Nephron progenitor cell (in vitro differentiated cells): ENCODE measurements at places on chromosomes 3 and 15.

DNA sequence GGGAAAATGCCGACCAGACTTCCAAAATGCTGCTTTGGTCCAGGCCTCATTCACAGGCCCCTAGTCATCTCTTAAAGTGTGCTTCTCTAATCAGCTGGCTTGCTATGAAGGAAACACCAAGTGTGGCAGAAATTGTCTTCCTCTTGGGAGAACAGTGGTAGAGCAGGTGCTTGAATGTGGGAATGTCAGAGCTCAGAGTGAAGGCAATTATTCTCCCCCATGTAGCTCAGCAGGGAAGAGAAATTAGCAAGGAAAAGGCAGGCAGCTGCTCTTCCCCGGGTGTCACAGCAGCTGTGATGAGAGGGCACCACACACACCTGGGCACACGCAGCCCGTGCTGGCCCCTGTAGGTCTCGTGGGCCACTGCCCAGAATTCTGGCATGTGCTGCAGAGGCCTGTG is 358.5 kb downstream of the WDR72 start:
- no peak for DNase-seq

- no peak for DNase-seq
Observed at GRCh38 chr3:61750766-61751165, 189.4 kb downstream of the PTPRG start.

DNA sequence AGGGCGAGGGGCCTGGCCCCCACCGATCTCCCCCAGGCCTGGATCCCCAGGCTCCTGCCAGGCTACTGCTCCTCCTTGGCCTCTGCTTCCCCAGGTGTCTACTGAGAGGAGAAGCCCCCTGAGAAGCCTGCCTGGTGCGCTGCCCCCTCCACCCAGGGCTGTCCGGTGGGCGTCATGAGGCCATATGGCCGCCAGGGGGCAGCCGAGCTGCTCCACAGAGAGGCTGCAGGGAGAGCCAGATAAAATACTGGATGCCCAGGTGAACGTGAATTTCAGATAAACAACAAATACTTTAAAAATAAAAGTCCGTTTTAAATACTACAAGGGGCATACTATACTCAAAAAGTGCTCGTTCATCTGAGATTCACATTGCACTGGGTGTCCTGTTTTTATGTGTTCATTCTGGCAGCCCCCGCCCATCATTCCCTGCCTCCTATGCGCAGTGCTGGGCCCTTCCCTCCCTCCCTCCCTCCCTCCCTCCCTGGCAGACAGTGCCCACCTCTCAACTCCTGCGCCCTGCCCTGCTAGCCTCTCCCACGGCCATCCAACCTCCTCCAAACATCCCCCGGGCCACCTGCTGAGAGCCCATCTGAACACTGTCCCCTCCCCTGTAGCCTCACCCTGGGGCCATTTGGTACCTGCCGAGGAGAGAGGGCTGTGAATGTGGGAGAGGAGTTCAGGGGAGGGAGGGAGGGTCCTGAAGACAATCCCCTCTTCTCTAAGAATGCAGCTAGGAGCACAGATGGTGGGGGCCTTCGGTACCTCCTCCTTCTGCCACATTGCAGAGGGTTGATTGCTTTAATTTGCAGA is 29.6 kb downstream of the PSTPIP1 start:
- peak; percentile 88 for DNase-seq

- no peak for DNase-seq
Observed at GRCh38 chr3:185537369-185537970, 14.9 kb downstream of the LIPH start.

GRCh38 chr3:64743887-64744243 is 56.1 kb upstream of the ADAMTS9 start:
- DNase-seq = no peak

- no peak for DNase-seq
Observed at GRCh38 chr15:100263031-100263430, 78.7 kb downstream of the ADAMTS17 start.

DNA sequence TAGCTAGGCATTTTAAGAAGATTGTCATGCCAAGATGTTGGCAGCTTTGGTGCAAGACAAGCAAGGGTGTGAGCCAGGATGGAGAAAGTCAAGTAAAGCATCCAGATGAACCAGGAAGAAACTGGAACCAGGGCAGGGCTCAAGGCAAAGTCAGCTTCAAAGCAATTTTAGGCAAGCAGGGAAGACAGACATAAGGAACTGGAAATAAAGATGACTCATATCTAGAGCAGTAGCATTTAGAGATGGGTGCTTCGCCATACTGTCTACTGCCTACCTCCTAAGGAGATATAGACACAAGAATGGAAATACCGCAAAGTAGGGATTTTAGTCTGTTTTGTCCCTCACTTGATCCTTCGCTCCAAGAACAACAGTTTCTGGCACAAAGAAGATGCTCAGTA is 59.9 kb downstream of the RYR3 start:
- no peak for DNase-seq

DNA sequence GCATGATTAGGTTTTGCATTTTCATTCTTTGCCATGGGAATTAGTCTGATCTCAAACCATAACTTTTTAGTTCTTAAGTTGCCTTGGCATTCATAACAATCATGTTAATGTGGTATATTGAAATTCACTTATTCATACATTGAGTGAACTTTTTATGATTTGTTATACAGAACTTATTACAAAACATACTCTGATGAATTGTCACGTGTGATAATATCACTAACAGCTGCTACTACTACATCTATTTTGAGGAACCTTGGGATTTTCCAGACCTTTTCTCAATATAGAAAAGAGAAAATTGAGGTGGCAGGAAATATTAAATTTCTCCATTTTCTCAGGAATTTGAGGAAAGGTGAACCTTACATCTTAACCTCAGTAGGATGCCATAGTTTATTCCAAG is 9.2 kb downstream of the LXN start:
- no peak for DNase-seq

DNA sequence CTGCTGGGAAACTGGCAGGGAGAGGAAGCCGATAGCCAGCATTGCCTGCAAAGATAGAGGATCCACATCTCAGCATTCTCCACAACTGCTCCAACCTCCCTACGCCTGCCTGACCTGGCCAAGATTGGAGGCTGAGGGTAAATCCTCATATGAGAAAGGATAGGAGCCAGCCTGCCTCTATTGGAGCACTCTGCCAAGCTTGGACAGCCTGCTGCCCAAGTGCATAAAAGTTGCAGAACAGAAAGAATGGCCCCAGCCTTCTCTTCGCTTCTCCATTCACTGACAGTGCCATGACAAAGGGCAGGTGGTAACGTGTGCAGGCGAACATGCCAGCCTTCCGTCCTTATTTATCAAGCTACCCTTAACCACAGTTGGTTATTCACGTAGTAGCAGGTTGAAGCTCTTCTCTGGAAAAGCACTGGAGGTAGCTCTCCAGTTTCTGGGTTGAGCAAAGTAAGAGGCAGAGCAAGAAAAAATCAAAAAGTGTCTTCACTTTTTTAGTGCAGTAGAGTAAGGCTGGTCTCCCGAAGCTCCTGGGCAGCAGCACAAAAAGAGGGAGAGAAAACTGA is 4.3 kb downstream of the BMF start:
- no peak for DNase-seq

DNA sequence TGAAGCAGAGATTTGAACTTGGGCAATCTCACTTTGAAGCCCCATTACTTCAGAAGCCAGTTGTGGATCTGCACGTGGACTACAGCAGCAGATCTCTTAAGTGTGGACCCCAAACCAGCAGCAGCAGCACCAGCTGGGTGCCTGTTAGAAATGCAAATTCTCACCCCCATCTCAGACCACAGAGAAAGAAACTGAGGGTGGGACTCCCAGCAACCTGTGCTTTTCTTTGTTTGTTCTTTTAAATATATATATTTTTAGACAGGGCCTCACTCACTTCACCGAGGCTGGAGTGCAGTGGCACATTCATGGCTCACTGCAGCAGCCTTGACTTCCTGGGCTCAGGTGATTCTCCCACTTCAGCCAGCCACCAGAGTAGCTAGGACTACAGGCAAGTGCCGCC is 53.2 kb downstream of the SLTM start:
- DNase-seq = no peak

GRCh38 chr3:152350139-152350538 is 81.4 kb downstream of the MBNL1 start:
- no peak for DNase-seq

GRCh38 chr3:133588035-133588434 is 14.5 kb downstream of the CDV3 start:
- DNase-seq = no peak

GRCh38 chr3:175606650-175607318 is 747.6 kb downstream of the NAALADL2 start:
- DNase-seq = no peak

DNA sequence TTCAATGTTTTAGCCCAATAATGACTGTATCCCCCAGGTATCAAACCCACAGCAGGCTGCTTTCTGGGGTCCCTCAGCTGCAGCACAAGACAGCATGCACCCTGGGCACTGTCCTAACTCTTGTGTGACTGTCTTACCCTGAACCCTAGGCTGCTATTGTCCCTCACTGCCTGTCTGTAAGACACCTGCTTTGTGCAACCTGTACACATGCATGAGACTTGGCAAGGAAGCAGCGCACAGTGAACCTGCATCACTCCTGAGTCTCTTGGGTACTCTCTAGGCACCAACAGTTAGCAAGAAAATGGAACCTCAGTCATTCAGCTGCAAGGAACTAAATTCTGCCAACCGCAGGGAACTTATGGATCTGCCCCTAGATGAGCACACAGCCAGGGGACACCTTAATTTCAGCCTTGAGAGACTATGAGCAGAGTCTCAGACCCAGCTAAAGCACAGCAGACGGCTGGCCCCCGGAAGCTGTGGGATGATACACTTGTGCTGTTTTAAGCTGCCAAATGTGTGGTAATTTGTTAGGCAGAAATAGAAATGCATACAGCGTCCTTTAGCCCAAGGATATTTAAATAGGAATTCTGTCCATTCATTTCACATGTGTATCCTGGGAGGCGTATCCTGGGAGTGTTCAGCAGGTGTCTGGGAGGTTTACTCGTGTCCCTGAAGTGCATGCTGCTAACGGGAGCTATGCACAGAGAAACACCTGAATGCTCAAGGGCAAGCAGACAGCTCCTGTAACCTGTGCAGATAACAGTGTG is 223.8 kb downstream of the KLF13 start:
- DNase-seq = no peak

DNA sequence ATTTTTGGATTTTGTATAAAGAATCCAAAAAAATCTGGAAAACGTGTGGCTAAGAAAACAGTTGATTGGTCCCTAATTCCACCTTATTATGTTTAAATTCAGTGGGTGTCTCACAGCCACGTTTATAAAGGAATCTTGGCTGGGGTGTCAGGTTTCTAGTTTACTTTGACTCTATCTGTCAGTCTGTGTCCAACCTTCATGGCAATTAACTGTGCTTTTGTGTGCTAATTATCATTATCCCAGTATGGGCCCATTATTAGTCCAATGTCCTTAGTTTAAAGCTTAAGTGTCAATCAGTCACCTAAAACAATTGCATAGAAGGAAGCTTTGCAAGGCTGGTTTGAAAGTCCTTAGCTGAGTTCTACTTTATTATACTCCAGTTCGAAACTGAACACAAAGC is 3.7 kb upstream of the CNTN4 start:
- no peak for DNase-seq

- DNase-seq = no peak
Observed at GRCh38 chr3:125357032-125357658, 18.0 kb downstream of the ZNF148 start.

DNA sequence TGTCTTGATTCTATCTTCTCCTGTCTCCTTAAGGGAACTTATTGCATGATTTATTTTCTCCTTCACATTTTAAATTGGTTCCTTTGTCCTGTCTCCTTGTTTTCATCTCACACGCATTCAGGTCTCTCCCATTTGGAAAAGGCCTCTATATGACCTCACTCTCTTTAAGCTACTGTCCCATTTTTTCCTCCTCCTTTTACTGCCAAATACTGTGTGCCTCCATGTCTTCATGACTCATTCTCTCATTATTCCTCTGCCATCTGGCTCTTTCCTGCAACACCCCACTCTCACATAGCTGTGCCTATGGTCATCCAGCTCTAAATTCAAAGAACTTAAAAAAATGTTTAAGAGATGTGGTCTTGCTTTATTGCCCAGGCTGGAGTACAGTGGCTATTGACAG is 48.0 kb downstream of the TYRO3 start:
- DNase-seq = no peak

DNA sequence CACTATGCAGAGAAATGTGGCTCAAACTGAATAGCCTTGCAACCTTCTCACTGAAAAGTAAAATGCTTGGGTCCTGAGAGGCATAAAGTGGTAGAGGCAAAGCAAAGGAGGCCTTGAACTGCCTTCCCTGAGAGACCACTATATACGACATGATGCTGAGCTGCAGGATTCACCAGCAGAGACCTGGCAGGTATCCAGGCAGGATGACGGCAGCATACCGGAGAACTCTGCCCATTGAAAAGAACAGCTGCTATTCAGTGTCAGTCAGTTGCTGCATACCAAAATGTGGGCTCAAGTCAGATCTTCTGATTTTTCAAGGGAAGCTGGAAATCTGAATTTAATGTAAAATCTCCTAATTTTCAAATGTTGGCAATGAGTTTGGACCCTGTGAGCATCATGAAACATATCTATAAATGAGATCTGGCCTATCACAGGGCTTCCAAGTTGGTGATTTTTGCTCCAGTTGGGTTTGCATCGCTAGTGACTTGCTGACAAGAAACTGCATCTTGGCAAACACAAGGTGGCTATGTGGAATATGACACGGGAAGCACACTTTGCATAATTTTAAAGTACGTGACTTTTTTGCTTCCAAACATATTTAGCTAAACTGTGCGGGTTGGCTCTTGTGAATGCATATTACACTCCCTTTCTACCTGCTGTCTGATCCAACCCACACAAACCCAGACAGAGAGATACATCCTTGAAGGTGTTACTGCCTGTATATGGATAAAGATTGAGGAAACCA is 529.0 kb downstream of the AGBL1 start:
- no peak for DNase-seq

GRCh38 chr3:160400030-160400701 is 716 bp downstream of the SMC4 start:
- peak; percentile 53 for DNase-seq

GRCh38 chr3:4730719-4731118 is 237.6 kb downstream of the ITPR1 start:
- no peak for DNase-seq

DNA sequence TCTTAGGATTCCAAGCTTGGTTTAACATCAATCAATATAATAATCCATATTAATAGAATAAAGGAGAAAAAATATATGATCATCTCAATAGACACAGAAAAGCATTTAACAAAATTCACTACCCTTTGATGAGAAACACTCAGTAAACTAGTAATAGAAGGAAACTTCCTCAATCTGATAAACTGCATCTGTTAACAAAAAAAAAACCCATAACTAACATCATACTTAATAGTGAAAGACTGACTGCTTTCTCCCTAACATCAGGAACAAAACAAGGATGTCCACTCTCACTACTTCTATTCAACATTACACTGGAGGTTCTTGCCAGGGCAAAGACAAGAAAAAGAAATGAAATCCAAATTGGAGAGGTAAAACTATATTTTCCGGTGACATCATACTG is 30.5 kb downstream of the LRRK1 start:
- DNase-seq = no peak

- no peak for DNase-seq
Observed at GRCh38 chr15:66800584-66801235, 98.7 kb downstream of the SMAD6 start.

- DNase-seq = no peak
Observed at GRCh38 chr3:149368674-149369497, 8.6 kb downstream of the TM4SF1 start.

GRCh38 chr15:51126842-51127241 is 32.1 kb upstream of the TNFAIP8L3 start:
- DNase-seq = no peak
